ENCODE measurements at places on chromosomes 7 and 10. TPM values are rescaled to one million over a fixed set of nuclear protein-coding genes. Genes with fewer than 3 reads are reported as not detected.

The TUBB8 gene
- total RNA-seq: not detected

The ACTL6B gene
- total RNA-seq: 163 TPM

DNA sequence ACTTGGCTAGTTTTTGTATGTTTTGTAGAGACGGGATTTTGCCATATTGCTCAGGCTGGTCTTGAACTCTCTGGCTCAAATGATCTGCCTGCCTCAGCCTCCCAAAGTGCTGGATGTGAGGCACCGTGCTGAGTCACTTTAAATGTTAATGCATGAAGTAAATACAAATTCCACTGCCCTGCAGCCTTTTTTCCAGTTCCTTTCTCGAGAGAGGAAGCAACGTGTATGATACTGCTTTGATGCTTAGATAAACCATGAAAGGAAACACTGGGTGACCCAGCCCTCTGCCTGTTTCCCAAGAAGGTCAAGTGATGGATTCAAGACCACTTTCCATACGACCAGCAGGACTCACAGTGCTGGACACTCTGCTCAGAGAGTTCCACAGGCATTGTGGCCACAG, 11.3 kb upstream of the MRPS24 start:
- DNase-seq: no peak

The AP3M1 gene
- total RNA-seq: 31.0 TPM

DNA sequence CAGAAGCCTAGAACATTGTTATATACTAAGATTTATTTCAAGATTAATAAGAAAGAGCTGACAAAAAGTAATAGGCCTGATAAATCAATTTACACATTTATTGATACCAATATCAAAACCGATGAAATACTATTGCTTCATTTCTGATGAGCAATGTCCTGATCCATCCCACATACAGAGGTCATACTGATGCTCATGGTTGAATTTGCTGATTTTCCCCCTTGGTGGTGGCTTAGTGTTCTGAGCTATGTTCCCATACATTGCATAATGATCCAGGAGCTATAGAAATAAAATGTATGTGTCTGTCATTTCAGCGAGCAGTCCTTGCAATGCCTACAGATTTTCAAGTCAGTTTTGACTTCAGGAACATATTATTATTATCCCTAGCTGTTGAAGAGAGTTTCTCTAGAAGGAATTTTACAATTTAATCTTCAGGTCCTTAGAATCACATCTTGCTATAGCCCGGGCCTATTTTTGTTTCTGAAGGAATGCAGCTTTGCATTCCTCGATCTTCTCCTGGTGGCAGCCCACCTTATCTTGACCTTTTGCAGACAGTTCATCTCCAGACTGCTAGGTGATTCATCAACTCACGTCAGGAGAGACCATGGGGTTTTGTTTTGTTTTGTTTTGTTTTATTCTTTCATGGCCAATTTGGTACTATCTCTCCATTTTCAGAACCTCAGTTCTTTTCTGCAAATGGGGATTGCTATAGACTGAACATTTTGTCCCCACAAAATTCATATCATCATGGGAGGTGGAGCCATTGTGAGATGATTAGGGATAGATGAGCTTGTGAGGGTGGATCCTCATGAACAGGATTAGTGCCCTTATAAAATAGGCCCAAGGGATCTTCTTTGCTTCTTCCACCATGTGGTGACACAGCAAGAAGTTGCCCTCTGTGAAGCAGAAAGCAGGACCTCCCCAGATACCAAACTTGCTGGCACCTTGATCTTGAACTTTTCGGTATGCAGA, 465.6 kb upstream of the IGFBP3 start:
- DNase-seq: no peak

The CCDC172 gene
- not detected for total RNA-seq

- DNase-seq: no peak
Observed at GRCh38 chr10:125423569-125423968, 259.4 kb downstream of the TEX36 start.

The GNG11 gene
- total RNA-seq: 4.9 TPM

- no peak for DNase-seq
Observed at GRCh38 chr7:4140933-4141332, 541.2 kb upstream of the FOXK1 start.

DNA sequence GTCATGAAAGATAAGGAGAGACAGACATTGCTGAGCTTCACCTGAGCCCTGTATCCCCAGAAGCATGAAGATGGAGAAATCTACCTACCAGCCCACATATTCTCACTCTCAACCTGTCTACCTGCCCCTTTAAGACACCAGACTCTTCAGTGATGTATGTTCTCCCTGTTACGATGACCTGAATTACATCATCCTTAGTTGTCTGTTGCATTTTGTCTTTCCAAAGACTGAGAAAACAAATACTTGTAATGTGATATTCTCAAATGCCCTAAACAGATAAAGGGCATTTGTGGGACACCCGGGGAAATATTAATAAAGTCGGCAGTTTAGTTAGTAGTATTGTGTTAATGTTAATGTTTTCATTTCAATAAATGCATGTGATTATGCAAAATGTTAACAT, 305.8 kb upstream of the IGFBP3 start:
- no peak for DNase-seq

DNA sequence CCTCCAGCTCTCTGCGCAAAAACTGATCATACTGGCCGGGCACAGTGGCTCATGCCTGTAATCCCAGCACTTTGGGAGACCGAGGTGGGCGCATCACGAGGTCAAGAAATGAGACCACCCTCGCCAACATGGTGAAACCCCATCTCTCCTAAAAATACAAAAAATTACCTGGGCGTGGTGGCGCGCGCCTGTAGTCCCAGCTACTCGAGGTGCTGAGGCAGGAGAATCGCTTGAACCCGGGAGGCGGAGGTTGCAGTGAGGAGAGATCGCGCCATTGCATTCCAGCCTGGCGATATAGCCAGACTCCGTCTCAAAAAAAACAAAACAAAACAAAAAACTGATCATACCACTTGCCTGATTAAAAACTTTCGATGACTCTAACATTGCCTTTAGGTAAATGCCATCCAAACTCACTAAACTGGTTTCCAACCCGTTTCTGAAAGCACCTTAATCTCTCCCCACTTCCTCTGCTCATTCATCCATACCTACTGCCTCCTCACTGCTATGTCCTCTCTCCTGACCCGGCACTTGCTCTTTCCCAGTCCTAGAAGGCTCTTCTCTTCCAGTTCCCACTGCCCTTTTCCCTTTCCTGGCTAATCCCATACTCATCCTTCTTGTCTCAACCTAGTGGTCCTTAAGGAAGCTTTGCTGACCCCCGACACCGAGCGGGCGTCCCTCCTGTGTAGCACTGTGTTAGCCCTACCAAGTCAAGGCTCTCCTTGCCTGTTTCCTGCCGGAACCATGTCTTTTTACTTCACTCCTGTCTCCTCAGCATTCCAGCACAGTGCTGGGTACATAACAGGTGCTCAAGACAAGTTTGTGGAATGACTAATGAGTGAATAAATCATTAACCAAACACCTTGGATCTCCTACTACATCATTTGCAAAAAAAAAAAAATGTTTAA, 686 bp upstream of the MIOS start:
- peak; percentile 30 for DNase-seq

- no peak for DNase-seq
Observed at GRCh38 chr7:133781486-133782090, 345.6 kb upstream of the LRGUK start.

The SH2B2 gene
- 10.2 TPM for total RNA-seq

The WDR86 gene
- 49.7 TPM for total RNA-seq

The DOCK4 gene
- 70.9 TPM for total RNA-seq

- no peak for DNase-seq
Observed at GRCh38 chr7:151469281-151469680, 29.3 kb upstream of the CRYGN start.

The FFAR4 gene
- total RNA-seq: not detected

DNA sequence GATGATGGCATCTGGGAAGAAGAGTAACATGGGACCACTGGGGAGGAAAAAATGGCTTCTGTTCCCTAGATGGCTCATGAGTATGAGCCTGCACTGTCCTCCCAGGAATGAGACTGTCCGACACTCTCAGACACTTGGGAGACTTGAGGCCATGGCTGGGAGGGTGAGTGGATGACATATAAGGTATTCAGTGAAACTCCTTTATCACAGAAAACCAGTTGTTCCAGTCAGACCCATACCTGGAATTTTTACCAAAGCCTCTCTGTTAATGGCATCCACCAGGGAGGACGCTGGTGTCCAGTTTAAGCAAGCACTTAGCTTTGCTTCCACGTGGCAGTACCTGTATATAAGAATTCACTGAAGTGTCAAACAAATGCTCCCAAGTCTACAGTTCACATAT, 116.7 kb upstream of the C10orf90 start:
- no peak for DNase-seq

The SLC4A2 gene
- 10.6 TPM for total RNA-seq

GRCh38 chr7:104936546-104936945, 77.5 kb upstream of the KMT2E start:
- no peak for DNase-seq

DNA sequence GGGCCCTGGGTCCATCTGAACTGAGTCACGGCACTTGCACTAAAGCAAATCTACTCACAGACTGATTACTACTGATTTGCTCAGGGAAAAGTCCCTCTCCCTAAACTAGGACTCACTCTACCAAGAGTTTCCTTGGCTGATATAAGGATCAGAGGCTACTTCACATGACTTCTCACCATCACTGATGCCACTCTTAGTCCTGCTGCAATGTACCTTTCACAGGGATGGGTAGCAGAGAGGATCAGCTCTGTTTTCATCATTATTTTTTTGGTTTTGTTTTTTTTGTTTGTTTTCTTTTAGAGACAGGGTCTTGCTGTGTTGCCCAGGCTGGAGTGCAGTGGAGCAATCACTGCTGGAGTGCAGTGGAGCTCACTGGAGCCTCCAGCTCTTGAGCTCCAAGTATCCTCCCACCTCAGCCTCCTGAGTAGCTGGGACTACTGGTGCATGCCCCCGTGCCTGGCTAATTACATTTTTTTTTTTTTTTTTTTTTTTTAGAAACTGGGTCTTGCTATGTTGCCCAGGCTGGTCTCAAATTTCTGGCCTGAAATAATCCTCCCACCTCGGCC, 200.6 kb downstream of the JCAD start:
- no peak for DNase-seq

GRCh38 chr10:84344526-84344925, 16.1 kb downstream of the CCSER2 start:
- DNase-seq: no peak

The MRC1 gene
- total RNA-seq: 3.7 TPM

DNA sequence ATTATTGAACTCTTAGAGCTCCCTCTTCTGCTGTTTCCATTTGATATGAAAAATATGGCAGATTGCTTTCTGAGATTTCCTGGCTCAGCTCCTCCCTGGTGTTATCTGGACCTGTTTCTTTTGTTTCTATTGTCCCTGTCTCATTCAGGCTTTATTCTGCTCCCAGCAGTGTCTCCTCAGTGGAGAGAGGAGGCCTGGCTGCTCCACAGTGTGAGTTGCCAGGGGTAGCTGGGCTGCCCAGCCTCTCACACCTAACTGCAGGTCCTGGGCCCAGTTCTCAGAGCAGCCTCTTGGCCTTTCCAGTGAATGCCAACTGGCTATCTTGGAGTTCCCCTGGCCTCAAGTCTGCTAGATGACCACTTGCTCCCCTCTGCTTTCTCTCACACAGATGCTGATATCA, 127.0 kb downstream of the VPS41 start:
- DNase-seq: no peak

DNA sequence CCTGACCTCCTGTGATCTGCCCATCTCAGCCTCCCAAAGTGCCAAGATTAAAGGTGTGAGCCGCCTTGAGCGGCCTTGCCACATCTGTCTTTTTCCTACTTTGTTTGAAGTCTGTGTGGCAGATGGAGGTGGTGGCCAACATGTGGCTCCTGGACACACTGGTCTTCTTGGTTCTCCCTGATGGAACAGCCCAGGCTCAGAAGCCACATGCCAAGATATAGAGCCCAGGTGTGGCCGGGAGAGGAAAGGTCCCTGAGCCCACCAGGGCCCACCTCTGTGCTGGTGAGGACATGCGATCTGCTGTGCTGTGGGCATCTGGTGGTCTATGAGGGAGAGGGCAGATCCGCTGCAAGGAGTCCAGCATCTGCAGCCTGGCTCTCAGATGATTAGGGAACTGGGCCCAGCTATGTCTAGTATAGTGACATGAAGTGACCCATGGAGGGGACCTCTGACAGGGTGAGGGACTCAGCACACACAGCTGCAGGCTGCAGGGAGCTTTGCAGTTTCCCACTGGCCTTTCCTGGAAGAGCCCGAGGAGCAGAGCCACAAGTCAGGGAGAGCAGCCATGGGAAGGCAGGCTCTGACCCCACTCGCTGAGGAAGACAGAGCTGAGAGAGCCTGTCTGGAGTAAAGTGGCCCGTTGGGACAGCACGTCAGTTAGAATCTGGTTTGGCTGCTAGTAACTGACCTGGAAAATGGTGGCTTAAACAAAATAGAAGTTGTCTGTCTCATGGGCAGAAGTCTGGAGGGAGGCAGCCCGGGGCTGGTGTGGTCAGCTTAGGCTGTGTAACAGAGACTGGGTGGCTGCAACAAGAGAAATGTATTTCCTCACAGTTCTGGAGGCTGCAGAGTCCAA, 25.9 kb downstream of the ADCY1 start:
- DNase-seq: no peak

GRCh38 chr10:61160253-61160652, 216.3 kb upstream of the RHOBTB1 start:
- no peak for DNase-seq

The TRIL gene
- total RNA-seq: 17.5 TPM

The GRID1 gene
- 12.6 TPM for total RNA-seq

The STEAP4 gene
- total RNA-seq: 0.41 TPM

The STMP1 gene
- total RNA-seq: 19.2 TPM

The UPK3BL2 gene
- 1.6 TPM for total RNA-seq

The PDE6C gene
- not detected for total RNA-seq

GRCh38 chr7:17532861-17533404, 234.5 kb downstream of the AHR start:
- DNase-seq: no peak

- DNase-seq: no peak
Observed at GRCh38 chr10:28449382-28449781, 83.5 kb upstream of the WAC start.

GRCh38 chr7:13420726-13421125, 568.7 kb downstream of the ETV1 start:
- no peak for DNase-seq

DNA sequence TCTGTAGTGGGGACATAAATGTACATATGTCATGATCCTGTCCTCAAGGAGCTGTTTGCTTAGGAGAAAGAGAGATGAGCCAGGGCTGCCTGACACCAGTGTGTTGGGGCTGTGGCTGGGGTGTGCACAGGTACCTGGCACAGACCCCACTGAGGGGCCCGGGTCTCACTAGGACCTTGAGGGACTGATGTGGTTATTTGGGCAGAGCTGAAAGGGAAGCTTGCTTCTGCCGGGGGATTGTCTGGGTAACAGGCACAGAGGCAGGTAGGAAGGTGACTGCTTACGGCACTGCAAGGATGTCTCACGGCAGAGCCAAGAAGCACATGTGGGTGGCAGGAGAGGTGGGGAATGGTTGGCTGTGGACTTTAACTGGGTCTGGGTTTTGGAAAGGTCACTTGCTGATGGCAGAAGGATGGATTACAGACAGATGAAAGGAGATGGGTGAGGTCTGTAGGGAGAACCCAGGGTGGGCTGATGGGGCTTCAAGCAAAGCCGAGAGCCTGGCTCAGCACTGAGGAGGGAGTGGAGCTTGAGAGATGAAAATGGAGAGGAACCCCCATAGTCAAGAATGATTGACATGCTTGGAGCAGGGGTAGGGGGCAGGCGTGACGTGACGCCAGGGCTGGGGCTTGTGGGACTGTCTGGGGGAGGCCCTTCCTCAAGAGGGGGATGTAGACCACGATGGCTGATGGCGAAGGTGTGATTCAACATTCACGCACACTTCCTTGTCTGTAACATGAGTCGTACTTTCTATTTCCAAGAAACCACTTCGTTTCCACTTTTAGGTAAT, 207.7 kb upstream of the SHH start:
- DNase-seq: no peak

All from frontal cortex (tissue), 4 donors.